ENCODE measurements at places on chromosomes 7 and 10. TPM values are rescaled to one million over a fixed set of nuclear protein-coding genes. Genes with fewer than 3 reads are reported as not detected.

TMEM213 gene
- not detected for total RNA-seq

RAMP3 gene
- total RNA-seq, result not detected

OPN4 gene
- not detected for total RNA-seq

DDC gene
- 1.2 TPM for total RNA-seq

FAM25C gene
- total RNA-seq, result 0.98 TPM

TTYH3 gene
- 45.9 TPM for total RNA-seq

JAKMIP3 gene
- total RNA-seq, result 1.1 TPM

TRIM73 gene
- total RNA-seq, result 2.1 TPM

CAV2 gene
- 198 TPM for total RNA-seq

SFRP5 gene
- 2.7 TPM for total RNA-seq
